Ureter (tissue), 1 donor: ENCODE measurements at places on chromosomes 1 and 21. TPM values are rescaled to one million over a fixed set of nuclear protein-coding genes. Genes with fewer than 3 reads are reported as not detected.

SLC30A10 gene
- total RNA-seq, result not detected

DNA sequence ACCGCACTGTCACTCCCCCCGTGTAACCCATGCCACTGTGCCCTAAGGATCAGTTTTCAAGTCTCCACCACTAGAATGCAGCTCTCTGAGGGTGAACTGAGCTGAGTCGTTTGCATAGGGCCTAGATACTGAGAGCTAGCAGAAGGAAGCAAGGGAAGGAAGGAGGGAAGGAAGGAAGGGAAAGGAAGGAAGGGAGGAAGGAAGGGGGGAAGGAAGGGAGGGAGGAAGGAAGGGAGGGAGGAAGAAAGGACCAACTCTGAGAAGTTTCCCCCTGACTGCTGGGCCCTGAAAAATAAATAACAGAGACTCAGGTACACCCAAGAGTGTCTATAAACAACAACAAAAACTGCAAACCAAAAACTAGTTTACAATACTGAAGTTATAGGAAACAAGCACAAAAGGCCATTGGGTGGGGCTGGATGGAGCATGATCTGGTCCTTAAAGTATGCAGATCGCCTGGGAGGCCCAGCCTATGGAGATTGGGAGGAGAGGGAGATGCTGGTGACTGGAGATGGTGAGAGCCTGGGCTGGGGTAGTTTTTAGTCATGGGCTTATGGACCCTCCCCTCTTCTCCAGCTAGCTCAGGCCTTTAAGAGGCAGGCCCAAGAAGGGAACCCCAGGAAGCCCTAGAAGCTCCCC is 1.7 kb upstream of the MRPS15 start:
- DNase-seq, result no peak

- peak; percentile 89 for DNase-seq
Observed at GRCh38 chr1:111739194-111739924, at the start of gene INKA2. Gene INKA2 (minus strand): TSS chr1:111739395. CDS start chr1:111739242, 153 bp downstream.

MAP3K7CL gene
- total RNA-seq, result 11.5 TPM
